ENCODE measurements at places on chromosomes 16 and 17.

DNA sequence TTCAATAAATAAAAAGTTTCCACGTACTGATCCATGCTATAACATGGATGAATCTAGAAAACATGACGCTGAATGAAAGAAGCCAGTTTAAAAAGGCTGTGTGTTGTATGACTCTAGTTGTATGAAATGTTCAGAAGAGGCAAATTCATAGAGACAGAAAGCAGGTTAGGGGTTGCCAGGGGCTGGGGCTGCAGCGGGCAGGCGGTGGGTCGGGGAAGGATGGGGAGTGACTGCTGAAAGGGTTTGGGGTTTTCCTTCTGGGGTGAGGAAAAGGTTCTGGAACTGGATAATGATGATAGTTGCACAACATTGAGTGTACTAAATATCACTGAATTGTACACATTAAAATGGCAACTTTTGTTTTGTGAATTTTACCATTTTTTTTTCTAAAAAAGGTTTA is 36.3 kb downstream of the NOL11 start:
- DNase-seq = no peak

DNA sequence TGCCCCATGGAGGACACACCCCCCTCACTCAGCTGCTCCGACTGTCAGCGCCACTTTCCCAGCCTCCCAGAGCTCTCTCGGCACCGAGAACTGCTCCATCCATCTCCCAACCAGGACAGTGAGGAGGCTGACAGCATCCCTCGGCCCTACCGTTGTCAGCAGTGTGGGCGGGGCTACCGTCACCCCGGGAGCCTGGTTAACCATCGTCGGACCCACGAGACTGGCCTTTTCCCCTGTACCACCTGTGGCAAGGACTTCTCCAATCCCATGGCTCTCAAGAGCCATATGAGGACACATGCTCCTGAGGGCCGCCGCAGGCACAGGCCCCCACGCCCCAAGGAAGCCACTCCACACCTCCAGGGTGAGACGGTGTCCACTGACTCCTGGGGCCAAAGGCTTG is 2.1 kb downstream of the ZNF646 start:
- DNase-seq = no peak

DNA sequence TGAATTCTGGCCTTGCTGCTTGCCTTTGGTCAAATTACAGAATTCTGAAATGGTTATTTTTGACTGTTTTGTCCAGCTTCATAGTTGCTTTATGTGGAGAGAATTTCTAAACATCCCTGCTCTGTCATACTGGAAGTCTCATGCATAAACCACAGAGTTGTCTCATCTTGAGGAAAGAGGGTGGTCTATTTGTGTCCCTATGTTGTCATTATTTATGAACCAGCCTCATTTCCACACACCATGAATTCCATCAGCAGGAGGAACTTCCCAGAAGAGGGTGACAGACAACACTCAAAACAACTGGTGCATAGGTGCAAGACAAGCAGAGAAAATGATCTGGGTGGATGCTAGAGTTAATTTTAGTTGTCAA is 525.8 kb upstream of the GOT2 start:
- no peak for DNase-seq

- no peak for DNase-seq
Observed at GRCh38 chr16:57616241-57616640, 12.2 kb upstream of the ADGRG1 start.

DNA sequence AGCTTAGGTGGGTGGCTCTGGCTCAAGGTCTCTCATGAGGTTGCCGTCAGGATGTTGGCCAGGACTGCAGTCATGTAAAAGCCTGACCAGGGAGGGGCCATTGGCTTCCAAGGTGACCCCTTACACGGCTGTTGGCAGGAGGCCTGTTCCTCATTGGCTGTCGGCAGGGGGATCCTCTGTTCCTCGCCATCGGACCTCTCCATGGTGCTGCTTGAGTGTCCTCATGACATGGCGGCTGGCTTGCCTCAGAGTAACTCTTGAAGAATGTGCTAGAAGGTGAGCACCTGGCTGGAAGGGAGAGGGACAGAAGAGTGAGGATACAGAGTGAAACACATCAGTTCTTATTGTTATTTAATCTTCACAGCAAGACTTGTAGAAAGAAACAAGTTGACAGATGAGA is 4.7 kb upstream of the RPRML start:
- no peak for DNase-seq

- no peak for DNase-seq
Observed at GRCh38 chr17:72388765-72389473, 268.1 kb downstream of the SOX9 start.

DNA sequence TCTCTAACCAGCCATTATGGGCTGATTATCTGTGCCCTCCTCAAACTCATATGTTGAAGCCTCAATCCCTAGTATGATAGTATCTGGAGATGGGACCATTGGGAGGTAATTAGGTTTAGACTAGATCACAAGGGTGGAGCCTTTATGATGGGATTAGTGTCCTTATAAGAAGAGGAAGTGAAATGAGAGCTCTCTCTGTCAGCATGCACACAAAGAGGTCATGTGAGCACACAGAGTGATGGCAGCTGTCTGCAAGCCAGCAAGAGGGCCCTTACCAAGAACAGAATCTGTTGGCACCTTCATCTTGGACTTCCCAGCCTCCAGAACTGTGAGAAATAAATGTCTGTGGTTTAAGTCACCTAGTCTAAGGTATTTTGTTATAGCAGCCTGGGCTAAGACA is 101.9 kb downstream of the PCTP start:
- DNase-seq = no peak

- DNase-seq = no peak
Observed at GRCh38 chr17:2940352-2940751, 123.1 kb downstream of the OR1D5 start.

- DNase-seq = no peak
Observed at GRCh38 chr16:85969159-85969558, 70.2 kb downstream of the IRF8 start.

- no peak for DNase-seq
Observed at GRCh38 chr16:11175106-11175786, 80.8 kb downstream of the SOCS1 start.

DNA sequence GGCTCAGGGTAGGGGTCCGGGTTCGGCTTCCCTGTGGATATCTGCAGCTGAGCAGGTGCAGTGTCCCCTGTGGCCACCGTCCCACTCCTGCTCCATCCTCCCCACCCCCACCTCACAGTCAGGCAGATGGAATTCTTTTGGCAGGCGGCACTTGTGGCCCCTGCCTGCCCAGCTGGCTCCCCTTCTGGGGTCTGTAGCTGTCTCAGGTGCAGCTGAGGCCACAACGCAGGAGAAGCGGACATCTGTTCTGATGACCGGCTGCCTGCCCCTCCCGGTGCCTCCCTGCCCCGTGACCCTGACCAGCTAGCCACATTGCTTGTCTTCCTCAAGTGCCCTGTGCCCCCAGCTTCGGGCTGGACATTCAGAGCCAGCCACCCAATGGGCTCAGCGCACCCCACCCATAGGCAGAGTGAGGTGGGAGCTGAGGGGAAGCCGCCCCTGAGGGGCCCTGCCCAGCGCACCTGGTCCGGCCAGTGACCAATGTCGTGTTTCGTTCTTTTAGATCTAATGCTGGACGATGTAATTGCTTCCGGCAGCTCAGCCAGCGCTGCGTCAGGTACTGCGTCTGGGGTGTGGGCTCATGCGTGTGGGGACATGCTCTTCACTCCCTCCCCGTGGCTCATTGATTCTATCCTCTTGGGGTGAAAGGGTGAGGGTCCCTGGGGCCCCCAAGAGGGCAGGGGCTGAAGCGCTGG is 25.2 kb upstream of the ABCC3 start:
- DNase-seq = no peak

GRCh38 chr16:11835891-11836649 is 15.3 kb downstream of the RSL1D1 start:
- no peak for DNase-seq

DNA sequence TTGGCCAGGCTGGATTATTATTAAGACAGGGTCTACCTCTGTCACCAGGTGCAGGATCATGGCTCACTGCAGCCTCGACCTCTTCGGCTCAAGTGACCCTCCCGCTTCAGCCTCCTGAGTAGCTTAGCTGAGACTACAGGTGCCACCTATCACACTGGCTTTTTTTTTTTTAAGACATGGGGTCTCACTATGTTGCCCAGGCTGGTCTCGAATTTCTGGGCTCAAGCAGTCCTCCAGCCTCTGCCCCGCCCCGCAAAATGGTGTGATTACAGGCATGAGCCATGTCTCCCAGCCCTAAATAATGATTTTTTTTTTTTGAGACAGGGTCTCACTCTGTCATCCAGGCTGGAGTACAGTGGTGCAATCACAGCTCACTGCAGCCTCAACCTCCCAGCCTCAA is 5.8 kb downstream of the OVCA2 start:
- no peak for DNase-seq
